ENCODE measurements at places on chromosomes 12 and 14. TPM values are rescaled to one million over a fixed set of nuclear protein-coding genes. Genes with fewer than 3 reads are reported as not detected.

DPY19L2 gene
- 0.70 TPM for total RNA-seq

TAS2R30 gene
- total RNA-seq: 1.4 TPM

KCNK10 gene
- not detected for total RNA-seq

ACACB gene
- total RNA-seq: 13.3 TPM

WSCD2 gene
- total RNA-seq: not detected

MIPOL1 gene
- total RNA-seq: not detected

AMN gene
- 0.53 TPM for total RNA-seq

JDP2 gene
- total RNA-seq: 2.6 TPM

LMNTD1 gene
- not detected for total RNA-seq

SLC25A47 gene
- total RNA-seq: not detected

TAS2R13 gene
- 0.35 TPM for total RNA-seq

TC2N gene
- total RNA-seq: 49.3 TPM

SLC8A3 gene
- total RNA-seq: 0.58 TPM

GPR135 gene
- 1.1 TPM for total RNA-seq

BTBD7 gene
- 9.5 TPM for total RNA-seq

KRT72 gene
- 3.2 TPM for total RNA-seq

LMO3 gene
- total RNA-seq: not detected

SMIM41 gene
- not detected for total RNA-seq

ANKS1B gene
- 0.19 TPM for total RNA-seq

KRT7 gene
- 3.9 TPM for total RNA-seq

ANKRD33 gene
- not detected for total RNA-seq

SYNDIG1L gene
- total RNA-seq: not detected

KIF26A gene
- total RNA-seq: 0.21 TPM

CARMIL3 gene
- 0.91 TPM for total RNA-seq

Measured in activated CD4-positive, alpha-beta T cell treated with anti-CD3 and anti-CD28 coated beads for 36 hours (primary cell).